DMS153 (cell line): ENCODE measurements at places on chromosomes 6 and 20.
A peak's percentile ranks its signal among the peaks of the same experiment; 100 is the strongest.

- DNase-seq, result no peak
These were observed 564.8 kb upstream of the CDH4 start for GRCh38 chr20:60687213-60687612.

GRCh38 chr20:33433465-33434234, 9.9 kb downstream of the SNTA1 start:
- DNase-seq, result no peak

- no peak for DNase-seq
These were observed 159.3 kb upstream of the CENPW start for GRCh38 chr6:126180585-126180984.

DNA sequence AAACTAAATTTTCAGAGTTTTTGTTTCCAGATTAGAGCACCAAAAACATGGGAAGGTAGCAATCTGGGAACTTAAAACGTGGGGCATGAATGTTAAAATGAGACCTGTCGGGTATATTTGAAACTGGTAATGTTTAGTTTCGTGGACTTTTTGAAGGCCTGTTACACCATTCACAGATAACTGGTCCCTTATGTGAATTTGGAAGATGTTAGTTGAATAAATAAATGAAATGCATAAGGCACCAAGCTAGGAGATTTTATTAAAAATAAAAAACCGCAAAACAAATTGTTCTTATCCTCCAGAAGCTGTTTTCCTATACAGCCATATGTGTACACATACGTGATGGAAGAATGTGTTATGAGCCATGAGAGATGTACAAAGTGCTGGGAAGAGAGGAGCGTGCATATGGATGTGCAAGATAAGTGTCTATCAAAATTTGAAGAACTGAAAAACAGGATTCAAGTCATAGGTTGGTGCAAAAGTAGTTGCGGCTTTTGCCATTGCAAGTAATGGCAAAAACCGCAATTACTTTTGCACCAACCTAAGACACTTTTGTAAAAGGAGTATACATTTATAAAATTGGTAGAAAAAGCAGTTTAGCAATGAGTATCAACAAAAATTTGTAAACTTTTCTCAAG, 700 bp upstream of the MCUR1 start:
- no peak for DNase-seq

- no peak for DNase-seq
These were observed 131.2 kb upstream of the CLDN20 start for GRCh38 chr6:155132617-155133016.

GRCh38 chr20:4973330-4974097, 27.8 kb downstream of the SLC23A2 start:
- no peak for DNase-seq

- no peak for DNase-seq
These were observed 2.2 kb downstream of the CENPB start for GRCh38 chr20:3784216-3784853.

- no peak for DNase-seq
These were observed 15.7 kb downstream of the GSTA3 start for GRCh38 chr6:52893803-52894202.

DNA sequence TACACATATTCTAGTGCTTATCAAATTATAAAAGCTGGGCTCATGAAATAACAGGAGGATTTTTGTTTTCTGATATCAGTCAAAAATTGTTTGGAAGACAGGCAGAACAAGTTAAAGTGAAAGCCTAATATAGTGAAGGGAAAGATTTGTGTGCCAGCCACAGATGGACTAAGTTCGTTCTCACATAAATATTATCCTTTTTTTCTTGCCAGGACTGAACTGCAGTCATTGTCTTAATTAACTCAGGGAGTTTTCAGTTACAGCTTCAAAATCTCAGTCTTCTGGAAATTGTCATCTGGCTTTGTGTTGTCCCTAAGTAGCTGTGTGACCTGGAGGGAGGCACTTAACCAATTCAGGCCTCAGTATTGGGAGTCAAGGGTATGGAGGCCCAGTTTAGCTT, 40.7 kb downstream of the PLCB4 start:
- DNase-seq, result no peak

DNA sequence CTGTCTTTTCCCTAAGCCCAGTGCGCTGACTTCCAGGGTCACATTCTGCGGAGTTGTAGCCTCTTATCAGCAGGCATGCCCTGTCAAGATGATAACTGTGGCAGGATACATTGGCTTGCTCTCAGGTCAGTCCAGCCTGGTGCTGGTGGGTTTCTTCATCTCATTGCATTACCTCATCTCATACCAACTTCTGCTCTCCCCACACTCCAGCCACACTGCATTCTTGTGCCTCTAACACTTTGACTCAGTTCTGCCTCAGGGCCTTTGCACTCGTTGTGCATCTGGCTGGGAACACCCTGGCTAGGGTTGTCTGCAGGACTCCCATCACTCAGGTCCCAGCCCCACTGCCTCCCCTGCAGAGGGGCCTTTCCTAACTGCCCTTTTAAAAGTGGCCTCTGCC, 110.3 kb upstream of the BACH2 start:
- no peak for DNase-seq

DNA sequence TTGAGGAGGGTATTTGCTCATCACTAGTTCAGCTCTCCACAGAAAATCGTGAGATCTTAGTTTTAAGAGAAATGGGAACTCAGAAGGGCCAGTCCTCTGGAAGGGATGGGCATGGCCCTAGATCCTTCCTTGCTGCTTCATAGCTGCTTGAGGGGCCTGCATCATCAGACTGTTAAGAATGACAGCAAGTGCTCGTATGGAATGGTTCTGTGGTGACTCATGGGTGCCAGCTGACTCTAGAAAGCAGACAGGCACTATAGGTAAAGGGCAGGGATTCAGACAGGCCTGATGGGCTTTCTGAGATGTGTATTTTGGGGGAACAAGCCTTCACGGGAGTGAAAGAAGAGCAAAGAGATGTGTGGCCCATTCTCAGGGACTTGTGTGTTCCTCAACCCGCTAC, 90.8 kb downstream of the MYLK4 start:
- no peak for DNase-seq

- DNase-seq, result no peak
These were observed 142.5 kb upstream of the ARG1 start for GRCh38 chr6:131430531-131430930.

DNA sequence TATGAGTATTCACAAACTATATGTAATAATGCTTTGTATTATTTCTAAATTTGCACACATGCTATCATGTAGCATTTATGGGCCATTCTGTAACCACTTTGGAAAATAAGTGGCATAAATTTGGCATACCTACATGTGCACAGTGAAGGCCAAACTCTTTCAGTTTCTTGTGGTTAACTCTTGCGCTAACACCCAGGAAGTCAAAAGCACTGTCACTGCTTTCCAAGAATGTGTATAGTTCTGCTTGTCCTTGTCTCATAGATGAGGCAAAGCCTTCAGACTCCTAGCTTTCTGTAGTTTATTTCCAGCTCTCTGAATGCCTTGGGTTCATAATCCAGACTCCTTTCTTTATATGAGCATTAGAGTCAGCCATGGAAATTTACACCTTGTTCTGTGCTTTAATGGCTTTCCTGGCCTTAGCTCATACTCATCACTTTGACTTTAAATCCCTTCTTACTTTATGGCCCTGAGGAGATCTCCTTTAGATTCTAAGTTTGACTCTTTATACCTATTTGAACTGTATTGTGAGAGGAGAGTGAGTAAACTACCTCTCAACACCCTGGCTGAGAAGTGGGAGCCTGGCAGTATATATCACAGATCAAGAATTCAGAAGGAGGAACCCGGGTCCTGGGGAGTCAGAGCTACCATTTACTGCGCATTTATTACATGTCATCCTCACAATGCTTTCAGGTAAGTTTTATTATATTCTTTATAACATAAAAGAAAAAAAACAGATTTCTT, 949 bp upstream of the SLC17A3 start:
- no peak for DNase-seq

GRCh38 chr20:23095499-23095898, 9.4 kb upstream of the CD93 start:
- no peak for DNase-seq

DNA sequence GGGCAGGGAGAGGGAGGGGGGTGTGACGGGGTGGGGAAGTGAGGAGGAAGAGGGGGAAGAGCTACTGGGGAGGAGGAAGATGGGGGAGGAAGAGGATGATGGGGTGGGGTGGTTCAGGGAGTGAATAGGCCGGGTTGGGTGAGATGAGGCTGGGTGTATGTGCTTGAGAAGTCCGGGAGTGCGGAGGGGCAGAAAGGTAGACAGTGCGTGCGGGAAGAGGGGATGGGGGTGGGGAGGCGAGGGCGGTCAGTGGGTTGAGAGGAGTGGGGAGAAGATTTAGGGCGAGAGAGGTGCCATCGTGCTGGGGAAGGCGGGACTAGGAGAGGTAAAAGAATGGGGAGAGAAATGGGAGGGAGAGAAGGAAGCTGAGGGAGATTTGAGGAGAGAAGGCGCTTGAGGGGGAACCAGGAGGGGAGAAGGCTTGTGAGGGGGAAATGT, 30.9 kb upstream of the NOTCH4 start:
- no peak for DNase-seq

DNA sequence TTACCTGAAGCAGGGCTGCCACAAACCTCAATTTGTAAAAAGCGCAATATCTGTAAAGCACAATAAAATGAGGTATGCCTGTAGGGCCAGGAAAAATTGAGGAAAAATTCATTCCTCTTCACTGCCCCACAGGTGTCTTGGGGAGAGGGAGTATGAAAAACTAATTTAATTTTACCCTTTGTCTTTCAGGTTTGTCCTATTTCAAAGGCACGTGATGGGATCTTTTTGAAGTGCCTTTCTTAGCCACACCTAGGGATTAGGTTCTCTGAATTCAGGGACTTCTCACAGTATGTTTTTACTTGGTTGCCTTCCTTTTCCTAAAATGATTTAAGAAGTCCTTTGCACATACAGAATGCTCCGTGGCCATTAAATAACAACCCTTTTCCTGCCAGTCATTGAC, 71.9 kb downstream of the NCOA3 start:
- no peak for DNase-seq

GRCh38 chr6:126054802-126055201, 68.5 kb downstream of the TRMT11 start:
- DNase-seq, result no peak

DNA sequence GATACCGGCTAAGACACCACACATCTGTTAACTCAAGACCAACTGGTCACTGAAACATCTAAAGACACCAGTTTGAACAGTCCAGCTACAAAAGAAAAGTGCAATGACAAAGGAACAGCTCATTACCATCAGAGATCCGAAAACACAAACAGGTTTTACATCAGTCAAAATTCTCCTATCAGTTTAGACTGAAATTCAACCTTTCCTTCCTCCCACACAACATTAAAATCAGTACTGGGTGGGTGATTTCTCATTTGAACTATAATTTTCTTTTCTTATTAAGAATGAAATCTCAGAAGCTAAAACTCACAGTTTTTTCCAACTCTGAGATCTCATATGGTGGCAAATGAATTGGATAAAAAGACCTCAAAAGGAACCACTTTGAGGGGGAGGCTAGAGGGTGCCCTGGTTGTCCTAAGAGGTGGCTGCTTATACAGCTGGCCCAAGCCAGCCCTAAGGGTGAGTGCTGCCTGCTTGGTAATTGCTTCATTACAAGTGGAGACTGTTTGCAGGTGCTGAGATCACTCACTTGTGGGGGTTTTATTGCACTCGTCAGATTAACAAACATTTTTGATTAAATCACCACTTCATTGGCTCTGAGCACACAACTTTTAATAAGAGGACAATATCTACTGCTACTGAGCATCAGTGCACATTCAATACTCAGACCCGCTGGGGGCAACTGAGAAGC, 4.3 kb downstream of the CCDC167 start:
- peak; percentile 37 for DNase-seq

GRCh38 chr20:63330940-63331339, 30.2 kb downstream of the CHRNA4 start:
- DNase-seq, result no peak

DNA sequence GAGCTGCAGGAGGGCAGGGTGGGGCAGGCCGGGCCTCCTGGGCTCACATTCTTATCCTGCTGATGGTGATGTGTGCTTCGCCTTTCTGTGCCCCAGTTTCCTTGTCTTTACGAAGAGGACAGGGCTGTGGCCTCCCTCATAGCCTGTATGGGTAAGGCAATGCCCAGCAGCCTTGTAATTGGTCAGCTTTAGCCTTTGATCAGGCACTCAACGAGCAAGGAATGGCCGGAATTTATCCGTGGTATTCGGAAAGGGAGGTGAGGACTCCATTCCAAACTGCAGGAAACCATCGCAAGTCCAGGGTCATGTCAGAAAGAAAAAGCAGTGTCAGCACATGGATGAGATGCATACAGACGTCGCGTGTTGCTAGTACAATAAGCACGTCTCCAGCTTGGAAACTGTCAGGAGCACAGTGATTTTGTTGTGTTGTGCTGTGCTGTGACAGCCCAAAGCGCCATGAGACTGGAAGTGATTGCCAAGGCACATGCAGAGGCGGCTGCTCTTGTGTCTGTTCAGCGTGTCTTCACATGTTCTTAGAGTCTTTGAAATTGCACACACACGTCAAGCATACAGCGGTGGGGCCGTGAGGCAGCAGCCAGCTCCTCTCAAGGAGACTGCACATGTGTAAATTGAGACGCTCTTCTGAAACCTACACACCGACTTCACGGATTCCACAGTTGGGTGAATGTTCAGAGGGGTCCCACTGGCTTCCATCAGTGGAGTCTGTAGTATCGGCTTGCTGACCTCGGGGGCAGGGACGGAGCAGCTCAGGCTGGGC, 6.2 kb downstream of the SS18L1 start:
- DNase-seq, result no peak

- no peak for DNase-seq
These were observed 291.3 kb upstream of the PRDM1 start for GRCh38 chr6:105794870-105795269.

- no peak for DNase-seq
These were observed 103.6 kb downstream of the CDYL start for GRCh38 chr6:4879741-4880275.

DNA sequence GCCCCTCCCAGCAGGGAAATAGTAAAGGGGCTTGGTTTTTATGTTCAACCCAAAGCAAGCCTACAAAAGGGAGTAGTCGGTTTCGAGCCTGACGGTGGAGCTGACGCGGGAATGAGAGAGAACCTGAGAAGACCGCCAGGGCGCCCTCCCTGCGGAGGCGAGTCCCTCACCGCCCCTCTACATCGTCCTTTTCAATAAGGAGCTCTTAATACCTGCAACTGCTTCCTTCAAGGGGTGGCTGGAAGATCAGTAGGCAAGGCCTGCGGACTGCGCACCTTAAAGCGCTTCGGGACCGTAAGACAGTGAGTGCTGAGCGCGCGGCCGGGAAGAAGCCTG, 709 bp upstream of the ZNF76 start:
- DNase-seq, result no peak

DNA sequence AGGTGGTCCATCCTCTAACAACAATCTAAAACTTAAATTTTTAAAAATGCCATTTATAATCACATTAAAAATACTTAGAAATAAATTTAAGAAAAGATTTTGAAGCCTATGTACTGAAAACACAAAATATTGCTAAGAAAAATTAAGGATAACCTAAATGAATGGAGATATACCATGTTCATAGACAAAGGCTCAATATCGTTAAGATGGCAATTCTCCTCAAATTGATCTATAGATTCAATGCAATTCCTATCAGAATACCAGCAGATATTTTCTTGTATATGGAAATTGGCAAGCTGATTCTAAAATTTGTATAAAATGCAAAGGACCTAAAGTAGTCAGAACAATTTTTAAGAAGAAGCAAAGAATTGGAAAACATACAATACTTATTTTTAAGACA, 19.7 kb upstream of the UST start:
- no peak for DNase-seq
